NCI-H187 (cell line): ENCODE measurements at places on chromosomes 2 and 18.

DNA sequence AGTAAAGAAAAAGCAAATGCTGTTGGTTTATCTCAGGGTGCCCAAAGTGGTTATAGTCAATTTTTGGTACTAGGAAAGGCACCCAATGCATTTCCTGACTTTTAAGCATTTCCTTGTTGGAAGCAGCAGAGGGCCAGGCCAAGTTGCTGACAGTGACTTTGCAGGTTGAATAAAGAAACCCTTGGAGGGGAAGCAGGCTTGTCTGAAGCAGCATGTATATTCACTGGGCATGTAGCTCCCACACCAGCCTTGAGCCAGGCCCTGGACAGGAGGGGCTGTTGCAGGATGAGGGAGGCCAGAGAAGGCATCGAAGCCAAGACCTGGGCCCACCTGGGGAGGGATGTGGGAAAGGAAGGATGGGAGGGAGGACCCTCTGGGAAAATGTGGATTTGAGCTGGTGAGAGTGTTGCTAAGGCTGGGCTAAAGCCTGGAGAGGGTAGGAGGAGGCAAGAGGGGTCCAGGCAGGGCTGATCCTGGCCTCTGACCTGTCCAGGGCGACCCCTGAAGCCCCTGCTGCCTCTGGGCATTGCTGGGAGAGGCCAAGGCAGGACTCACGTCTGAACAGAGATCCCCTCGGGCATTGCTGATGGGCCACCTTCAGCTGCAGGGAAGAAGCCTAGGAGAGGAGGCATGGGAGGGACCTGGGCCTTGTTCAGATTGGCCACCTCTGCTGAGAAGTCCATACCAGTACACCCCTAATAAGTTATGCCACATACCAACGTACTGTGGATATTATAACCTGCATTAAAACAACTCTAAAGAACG is 79.6 kb downstream of the STPG4 start:
- no peak for DNase-seq

DNA sequence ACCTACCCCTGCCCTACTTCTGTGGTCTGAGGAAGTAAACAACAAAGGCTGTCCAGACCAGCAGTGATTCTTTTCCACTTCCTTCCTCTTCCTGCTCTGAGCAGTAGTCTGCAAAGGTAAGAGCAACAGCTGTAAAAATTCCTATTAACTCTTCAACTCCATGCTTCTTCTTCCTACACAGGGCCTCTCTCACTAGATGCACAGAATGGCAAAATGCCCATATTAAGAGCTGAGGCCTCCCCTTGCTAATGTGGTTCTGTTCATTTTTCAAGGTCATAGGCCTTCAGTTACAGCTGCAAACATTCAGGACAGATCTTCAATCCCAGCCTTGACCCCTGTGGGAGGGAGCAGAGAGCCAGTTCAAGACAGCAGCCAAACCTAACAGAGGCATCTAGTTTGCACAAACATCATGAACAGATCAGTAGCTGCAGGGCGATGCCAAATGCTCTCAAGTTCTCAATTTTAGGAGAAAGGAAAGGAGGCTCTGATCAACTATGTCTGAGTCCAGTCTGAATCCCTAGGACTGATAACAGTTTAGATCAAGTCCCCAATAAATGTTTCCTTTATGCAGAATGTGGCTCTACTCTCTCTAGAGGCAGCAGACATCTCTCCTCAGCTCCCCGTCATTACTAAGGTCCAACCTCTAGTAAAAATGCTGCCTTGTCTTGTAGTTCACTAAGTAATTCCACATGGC is 20.9 kb downstream of the SLC40A1 start:
- DNase-seq, result no peak

- no peak for DNase-seq
Measured at GRCh38 chr2:18526429-18526828, 34.0 kb downstream of the RDH14 start.

GRCh38 chr2:201114846-201115245 is 1.1 kb upstream of the CFLAR start:
- no peak for DNase-seq

DNA sequence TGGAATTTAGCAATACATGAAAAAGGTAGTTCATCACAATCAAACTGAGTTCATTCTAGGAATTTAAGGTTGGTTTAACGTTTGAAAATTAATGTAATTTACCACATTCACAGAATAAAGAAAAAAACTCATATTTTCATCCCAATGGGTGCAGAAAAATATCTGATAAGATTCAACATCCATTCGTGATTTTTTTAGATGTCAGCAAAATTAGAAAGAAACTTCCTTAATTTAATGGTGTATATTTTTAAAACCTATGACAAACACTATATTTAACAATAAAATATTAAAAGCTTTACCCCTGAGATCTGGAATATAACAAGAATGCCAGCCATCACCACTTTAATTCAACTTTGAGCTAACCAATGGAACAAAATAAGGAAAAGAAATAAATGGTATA is 208.7 kb upstream of the CHAC2 start:
- no peak for DNase-seq

DNA sequence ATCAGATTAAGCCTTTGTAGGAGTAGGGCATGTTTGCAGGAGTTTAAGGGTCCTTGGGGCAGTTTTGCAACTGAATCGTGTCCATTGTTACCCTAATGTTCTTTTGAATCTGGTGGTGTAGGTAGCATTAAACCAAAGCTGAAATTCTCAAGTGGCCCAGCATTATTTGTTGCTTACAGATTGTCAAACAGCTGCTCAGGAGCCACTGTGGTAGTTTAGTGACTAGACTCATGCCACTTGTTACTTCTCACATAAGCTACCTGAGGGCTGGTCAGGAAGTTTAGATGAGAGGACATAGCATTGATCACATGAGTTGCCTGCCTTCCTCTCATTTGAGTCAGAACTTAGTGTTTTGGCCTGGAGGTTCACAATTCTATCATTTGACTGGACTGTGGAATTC is 157.6 kb downstream of the HAUS1 start:
- no peak for DNase-seq

DNA sequence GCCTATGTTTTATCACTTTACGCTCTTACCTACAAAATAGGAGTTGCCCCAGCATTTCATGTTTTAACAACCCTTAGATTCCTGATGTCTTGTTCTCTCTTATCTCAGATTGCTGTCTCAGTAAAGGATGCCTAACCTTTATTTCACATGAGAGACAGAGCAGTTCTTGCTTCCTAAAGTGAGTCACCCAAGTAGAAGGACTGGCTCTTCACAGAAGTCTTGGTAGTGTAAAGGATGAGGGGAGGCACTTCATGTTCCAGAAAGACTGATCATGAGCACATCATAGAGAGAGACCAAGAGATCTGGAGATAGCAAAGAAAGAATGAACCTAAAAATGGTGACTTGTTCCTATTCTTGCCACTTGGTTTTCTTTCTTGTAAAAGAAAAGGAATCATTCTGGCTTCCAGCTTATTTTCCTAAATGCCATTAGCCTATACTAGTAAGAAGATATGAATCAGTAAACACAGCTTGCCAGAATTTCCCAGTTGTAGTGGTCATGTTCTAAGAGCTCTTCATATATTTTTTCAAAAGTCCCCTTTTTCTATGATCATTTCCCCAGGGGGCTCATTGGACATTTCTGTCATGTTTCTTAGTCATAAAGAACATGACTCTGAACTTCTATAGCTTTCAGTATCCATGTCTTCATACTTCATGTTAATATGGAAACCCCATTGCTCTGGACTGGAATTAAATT is 54.9 kb downstream of the MAPRE2 start:
- DNase-seq, result no peak

- no peak for DNase-seq
Measured at GRCh38 chr2:234569776-234570430, 73.0 kb upstream of the ARL4C start.

DNA sequence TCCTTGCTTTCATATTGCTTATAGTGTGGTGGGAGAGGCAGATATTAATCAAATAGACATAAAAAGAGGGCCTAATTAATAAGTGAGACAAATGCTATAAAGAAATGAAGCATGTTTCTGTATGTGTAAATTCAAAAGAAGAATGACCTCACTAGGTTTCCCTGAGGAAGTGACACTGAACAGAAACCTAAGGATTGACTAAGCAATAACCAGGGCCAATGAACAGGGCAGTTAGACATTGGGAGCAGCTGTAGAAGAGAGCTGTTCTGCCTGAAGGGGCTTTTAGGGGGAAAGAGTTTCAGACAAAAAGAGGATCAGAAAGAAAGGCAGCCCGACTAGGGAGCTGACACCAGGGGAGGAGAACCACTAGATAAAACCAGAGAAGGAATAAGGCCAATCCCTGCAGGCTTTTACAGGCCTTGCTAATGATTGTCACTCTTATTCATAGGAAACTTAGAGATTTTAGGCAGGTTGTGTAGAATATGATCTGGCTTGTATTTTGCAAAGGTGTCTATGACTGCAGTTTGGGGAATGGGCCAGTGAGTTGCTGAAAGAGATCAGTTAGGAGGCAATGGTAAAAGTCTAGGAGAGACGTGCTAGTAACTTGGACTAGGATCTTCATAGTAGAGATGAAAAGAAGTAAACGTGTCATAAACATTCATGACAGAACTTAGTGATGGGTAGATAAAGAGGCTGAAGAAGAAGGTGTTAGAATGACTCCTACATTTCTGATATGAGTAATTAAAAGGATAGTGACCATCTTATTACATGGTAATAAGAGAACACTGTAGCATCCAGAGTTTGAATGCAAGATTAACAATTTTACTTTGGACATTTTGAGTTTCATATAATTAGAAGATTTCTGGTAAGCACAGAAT is 26.8 kb upstream of the NABP1 start:
- DNase-seq, result no peak

DNA sequence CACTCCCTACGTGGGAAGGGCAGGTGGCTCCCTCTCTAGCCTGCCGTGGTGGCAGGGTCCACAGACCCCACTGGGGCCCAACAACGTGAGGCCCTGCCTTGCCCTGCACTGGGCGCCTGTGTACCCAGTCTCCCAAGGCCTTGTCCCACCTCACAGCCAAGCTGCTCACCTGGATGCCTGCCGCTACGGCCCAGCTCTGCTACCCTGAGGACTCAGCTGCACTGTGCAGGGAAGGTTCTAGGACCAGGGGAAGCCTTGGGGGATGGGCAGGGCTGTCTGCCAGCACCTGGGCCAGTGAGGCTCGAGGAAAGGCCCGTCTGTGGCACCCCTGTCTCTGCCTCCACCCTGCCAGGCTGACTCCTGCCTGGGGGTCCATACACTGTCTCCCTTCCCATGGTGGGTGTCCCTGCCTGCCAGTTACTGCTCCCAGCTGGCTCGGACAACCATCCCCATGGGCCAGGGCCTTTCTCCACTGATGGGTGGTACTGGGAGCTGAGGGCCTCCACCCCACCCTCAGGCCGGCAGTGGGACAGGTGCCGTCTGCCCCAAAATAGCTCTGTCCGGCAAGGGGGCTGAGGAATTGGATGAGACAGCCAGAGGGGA is 33.2 kb downstream of the HS6ST1 start:
- no peak for DNase-seq

GRCh38 chr2:171390941-171391516 is 42.8 kb downstream of the METTL8 start:
- DNase-seq, result no peak

- peak; percentile 48 for DNase-seq
Measured at GRCh38 chr18:54222922-54223567, 1.4 kb downstream of the MBD2 start.

GRCh38 chr2:70340075-70340474 is 38.2 kb upstream of the FAM136A start:
- no peak for DNase-seq

DNA sequence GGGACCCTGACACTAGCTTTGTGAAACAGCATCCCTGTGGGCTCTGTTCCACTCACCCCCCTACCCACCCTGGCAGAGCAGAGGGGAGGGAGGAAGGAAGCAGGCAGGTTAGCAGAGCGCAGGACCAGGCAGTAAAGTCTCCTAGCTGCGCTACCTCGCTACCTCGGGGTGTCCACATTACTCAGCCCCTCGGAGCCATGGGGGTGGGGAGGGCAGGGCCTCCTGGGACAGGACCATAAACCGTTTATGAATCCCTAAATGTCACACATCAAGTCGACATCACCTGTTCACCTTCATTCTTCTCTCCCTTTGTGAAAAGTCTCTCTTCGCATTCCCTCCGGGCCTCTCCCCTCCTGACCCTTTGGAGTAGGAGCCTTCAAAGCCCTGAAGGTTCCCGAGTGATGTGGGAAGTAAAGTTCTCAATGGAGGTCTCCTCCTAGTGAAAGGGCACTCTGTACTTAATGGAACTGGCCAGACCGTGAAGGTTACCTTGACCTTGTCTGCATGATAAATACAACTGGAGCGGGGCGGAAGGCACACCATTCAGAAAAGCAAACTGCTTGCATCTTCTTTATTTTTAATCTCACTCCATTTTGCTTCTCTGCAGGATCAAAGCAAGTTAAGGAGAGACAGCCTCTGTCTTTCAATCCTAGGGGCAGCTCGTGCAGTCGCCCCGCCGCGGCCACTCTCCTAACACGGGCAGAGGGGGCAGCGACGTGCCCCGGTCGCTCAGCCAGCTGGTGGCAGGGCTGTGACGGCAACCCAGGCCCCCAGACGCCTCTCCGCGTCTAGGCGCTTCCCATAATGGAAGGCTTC is 23.7 kb upstream of the SMAD7 start:
- DNase-seq, result no peak

- DNase-seq, result no peak
Measured at GRCh38 chr2:38237311-38237710, 139.8 kb downstream of the ATL2 start.

DNA sequence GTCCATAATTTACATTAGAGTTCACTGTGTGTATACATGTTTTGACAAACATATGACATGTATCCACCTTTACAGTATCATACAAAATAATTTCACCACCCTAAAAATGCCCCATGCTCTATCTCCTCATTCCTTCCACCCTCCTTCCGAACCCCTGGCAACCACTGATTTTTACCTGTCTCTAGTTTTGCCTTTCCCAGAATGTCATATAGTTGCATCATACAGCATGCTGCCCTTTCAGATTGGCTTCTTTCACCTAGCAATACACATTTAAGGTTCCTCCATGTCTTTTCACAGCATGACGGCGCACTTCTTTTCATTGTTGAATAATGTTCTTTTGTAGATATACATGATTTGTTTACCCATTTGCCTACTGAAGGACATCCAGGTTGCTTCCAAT is 10.4 kb downstream of the LRPPRC start:
- DNase-seq, result no peak

DNA sequence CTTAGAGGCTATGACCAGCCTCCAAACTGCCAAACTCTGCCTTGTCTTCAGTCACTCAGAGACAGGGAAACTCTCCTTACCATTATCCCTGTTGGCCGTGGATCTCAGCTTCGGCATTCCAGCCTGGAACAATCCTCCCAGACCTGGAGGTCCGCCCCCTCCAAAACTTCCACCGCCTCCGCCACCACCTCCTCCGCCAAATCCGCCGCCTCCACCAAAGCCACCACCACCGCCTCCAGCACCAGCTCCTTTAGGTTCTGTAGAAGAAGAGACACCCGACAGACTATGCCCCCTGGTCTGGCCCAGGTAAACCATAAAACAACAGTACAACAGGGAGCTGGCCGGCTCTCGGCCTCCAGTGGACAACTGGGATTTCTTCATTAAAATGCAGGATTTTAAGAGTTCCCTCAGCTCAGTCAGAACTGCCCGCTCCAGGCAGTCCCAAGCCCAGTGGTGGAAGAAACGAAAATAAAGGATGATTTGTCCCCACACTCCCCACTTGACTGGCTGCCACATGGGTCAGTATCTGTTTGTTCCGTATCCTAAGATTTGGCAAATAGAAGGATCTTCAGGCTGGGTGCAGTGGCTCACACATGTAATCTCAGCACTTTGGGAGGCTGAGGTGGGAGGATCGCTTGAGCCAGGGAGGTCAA is 22.4 kb downstream of the WIPF1 start:
- no peak for DNase-seq
